HCEC 1CT (cell line): ENCODE measurements at places on chromosomes 5 and 9.

DNA sequence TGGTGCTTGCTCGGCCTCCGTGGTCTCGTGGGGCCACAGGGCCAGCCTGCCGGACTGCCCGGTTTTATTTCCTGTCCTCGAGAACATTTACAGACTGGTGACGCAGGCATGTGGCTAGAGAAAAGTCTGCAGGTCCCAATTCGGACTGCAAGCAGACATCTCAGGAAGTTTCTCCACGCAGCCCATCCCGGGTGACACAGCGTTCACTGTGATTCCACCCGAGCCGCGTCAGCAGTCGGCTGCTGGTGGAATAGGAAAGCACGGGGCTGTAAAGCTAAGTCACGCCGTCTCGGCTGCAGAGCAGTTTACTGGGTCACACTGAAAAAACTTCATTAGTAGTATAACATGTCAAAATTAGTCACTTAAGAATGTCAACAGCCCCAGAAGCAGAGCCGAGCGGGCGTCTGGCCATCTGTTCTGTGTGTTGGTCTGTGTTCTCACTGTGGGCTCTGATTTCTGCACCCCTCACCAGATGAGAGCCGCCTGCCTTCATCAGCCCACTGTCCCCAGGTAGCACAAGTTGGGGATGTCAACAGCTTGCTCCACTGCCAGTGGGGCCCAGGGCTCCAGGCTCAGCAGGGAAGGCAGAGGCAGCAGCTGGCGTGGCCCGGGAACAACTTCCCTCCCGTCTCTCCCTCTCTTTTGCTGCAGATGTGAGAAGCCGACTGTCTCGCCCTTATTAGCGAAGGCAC is 363.7 kb downstream of the IRX2 start:
- DNase-seq = no peak

- DNase-seq = no peak
Measured at GRCh38 chr9:25310961-25311360, 367.3 kb downstream of the TUSC1 start.

- no peak for DNase-seq
Measured at GRCh38 chr9:24007185-24007584, 181.1 kb upstream of the ELAVL2 start.

- no peak for DNase-seq
Measured at GRCh38 chr9:134005381-134005780, 13.3 kb upstream of the VAV2 start.

- DNase-seq = no peak
Measured at GRCh38 chr5:134432677-134433359, 21.1 kb upstream of the CDKN2AIPNL start.
